Myocyte (in vitro differentiated cells): ENCODE measurements at places on chromosomes 6 and 20. TPM values are rescaled to one million over a fixed set of nuclear protein-coding genes. Genes with fewer than 3 reads are reported as not detected.

GRCh38 chr6:128097009-128097408, 196.2 kb upstream of the THEMIS start:
- peak; percentile 22 for DNase-seq

GRCh38 chr6:150685860-150686259, 86.2 kb downstream of the PLEKHG1 start:
- DNase-seq: peak; percentile 4

DNA sequence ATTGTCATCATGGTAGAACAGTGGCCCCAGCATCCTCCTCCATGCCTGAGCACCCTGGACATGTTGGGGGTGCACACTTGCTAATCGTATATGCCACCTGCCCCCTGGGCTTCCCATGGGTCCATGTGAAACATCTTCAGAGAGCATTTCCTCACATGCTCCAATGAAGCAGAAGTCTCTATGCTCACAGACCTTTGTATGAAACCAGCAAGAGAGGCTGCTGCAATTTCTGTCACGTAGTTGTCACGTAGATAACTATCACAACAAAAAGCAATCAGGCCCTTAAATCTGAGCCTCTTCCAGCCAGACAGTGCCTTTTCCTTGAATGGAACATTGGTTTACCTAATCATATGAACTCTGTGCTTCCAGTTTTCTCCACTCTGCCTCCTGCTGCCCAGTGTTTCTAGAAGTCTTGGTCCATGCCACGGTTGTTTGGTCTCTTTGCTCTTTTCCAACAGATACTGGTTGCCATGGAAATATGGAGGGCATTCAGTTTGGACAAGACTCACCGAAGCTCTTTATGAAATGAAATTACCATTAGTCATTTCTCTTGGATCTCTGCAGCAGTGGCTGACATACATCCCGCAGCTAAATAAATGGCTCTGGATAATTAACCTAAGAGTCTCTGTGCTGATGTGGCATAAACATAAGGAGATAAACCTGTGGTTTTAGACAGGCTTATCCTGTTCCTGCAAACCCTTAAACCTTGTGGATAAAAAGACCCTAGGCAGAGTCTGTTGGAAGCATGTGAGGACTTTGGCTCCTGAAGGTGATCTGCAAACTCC, 172.8 kb upstream of the SYNDIG1 start:
- no peak for DNase-seq

DNA sequence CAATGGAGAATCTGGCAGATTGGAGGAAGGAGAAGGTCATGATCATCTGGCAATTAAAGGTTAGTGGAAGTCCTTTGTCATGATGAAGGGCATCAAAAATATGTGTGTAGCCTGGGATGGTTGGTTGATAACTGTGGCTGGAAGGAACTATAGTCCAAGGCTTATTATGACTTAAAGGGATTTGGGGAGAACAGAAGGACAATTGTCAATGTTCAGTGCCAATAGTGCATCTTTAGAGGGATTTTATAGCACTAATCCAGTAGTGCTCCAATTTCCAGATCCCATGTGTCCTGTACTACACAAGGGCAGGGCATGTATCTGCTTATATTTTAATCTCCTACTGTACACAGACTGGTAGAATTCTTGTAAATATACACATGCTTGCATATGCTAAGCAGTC, 5.0 kb upstream of the ZBTB24 start:
- no peak for DNase-seq

DNA sequence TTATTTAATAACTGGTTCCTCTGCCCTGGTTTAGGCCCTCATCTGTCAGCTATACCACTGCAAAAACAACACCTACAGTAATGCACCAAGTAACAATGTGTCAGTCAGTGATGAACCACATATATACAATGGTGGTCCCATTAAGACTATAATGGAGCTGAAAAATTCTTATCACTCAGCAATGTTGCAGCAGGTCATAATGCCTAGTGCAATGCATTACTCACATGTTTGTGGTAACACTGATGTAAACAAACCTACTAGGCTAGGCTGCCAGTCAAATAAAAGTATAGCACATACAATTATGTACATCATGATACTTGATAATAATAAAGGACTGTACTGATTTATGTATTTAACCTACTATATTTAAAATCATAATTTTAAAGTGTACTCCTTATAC, 31.3 kb downstream of the RARS2 start:
- DNase-seq: no peak

GRCh38 chr6:106448000-106448426, 87.5 kb downstream of the CRYBG1 start:
- DNase-seq: no peak

DNA sequence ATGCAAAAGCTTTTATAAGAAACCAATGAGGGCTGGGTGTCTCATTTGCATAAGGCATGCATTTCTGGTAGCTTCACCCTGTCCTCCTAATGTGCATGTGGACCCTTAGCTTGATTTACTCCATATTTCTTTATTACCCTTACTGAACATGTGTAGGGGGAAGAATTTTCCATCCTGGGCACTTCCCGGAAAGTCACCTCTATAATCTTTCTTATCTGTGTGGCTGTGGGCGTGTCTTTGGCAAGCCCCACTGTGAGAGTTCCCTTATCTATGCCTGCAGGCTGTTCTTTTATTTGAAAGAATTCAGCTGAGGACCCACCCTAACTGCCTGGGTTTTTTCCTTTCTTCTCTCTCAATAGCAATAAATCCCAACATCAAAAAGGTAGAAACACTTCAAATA, 627.8 kb downstream of the DOK5 start:
- DNase-seq: no peak

The RNGTT gene
- total RNA-seq: 16.6 and 17.4 TPM in 2 replicates

The TAGAP gene
- total RNA-seq: 0.05 and 0.10 TPM in 2 replicates

DNA sequence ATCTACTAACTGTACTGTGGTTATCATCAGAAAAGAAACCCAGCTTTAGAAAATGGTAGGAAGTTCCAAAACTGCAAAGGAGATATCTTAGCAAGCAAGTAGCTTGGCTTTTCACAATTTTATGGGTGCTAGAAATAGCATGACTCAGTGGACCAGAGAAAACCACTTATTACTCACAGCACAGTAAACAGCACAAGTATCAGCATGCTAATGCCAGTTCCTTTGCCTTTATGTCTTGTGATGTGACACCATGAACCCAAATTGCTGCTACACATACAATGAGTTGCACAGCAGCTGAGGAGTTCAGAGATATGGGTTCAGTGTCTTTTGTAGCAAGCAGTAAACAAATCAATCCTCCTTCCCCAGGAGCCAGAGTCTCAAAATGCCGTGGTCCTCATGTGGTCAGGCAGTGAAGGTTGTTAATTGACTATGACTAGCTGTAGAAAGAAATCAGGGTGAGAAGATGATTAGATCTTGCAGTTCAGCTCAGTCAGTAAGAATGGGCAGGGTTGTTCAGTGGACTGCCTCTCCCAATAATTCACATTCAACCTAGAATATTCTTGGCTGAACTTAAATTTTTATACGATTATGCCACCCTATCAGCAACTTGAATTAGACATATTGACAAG, 73.3 kb downstream of the OPRM1 start:
- no peak for DNase-seq

DNA sequence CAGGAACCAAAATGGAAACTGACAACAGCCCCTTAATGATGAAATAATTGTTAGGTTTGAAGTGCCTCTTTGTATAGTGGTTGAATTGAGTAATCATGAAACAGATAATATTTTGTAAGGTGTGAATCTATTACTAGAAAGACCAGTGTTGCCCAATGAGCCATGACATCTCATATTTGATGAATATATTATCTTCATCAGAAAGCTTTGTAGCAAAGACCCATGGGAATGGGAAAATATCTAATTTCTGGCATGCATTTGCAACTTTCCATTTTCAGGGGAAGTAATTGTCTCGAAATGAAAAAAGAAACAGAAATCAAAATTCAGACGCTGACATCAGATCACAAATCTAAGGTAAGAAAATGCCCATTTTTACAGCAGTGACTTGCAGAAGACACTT, 57.3 kb upstream of the LAMP5 start:
- DNase-seq: no peak

DNA sequence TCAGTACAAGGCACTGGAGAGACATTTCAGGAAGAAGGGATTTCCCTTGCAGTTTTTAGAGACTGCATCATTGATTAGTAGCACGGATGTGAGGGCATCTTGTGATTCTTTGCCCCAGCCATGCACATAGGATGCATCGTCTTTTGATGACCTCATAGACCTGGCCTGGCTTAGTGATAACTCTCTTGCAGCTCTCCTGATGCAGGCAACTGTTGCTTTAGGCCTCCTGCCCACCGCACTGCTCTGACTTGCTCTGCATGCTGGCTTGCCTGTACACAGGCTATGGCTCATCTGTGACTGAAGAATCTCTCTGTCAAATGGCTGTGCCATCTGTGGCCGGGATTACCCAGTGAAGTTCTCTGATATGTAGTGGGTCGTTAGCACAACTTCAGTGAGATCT, 207.7 kb upstream of the PTCHD4 start:
- no peak for DNase-seq

DNA sequence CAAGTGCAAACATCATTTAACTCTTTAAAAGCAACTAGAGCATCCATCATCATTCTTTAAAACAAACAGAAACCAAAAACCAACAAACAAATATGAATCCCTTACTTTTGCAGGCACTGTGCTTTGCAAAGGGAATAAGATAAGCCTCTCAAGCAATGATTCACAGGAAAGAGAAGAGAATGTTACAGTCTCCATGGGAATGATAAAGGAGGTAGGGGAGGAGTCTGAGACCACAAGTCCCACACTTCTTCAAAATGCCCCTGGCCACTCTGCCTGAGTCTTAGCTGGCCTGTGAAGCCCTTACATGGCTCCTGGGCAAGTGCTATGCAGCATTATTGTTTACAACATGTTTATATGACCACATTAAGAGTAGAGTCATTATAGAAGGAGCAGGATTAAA, 257.7 kb upstream of the MARCKS start:
- no peak for DNase-seq

DNA sequence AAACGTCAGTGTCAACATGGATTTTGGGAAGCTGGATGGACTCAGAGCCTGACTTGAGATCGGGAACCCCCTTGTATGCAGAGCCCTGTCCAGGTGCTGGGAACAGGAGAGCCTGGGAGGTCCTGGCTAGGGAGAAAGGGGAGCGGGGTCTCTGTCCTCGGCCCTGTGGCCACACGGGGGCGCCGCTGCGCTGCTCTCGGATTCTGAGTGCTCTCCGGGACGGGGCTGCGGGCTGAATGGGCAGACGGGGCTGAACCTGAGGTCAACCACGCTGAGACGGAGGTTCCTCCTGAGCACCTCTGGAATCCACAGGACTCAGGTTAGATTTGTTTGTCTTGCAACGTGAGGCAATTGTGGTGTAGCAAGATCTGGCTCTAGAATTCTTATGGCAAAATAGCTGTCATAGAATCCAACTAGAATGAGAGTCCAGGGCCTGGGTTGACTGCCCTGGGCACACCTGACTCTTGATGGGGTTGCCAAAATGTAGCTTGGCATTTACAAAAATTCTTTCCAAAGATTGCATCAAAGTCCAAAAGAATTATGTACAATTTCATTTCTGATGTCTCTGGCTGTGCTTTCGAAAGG, 20.6 kb upstream of the HLA-F start:
- peak; percentile 17 for DNase-seq

- DNase-seq: peak; percentile 27
Observed at GRCh38 chr6:36683145-36683655, 4.7 kb downstream of the CDKN1A start.

DNA sequence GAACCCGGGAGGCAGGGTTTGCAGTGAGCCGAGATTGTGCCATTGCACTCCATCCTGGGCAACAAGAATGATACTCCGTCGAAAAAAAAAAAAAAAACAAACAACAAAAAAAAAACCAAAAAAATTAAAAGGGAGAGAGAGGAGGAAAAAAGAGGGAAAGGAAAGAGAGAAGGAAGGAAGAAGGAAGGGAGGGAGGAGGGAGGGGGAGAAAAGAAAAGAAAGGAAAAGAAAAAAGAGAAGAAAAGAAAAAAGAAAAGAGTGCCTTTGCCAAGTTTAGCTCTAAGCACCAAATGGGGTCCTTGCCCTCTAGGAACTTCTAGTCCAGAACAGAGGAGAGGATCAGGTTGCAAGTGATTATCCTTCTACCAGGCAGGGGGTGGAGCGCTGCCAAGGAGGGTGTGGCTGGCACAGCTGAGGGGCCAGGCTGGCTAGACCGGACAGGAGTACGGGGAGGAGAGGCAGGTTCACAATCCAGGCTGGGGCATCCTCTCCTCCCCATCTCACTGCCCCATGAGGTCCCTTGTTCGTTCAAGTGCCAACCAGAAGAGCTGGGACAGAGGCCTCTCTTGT, 19.1 kb downstream of the GNAS start:
- DNase-seq: no peak

The SLC17A3 gene
- total RNA-seq: not detected in 2 replicates

DNA sequence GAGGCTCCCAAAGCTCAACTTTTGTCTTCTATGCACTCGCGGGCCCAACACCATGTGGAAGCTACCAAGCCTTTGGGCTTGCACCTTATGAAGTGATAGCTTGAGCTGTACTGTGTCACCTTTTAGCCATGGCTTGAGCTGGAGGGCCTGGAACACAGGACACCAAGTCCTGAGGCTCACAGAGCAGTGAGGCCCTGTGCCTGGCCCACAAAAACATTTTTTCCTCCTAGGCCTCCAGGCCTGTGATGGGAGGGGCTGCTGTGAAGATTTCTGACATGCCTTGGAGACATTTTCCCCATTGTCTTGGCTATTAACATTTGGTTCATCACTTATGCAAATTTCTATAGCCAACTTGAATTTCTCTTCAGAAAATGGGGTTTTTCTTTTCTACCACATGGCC, 96.5 kb downstream of the MMUT start:
- DNase-seq: no peak

The PCK1 gene
- not detected in 2 replicates for total RNA-seq

- peak; percentile 17 for DNase-seq
Observed at GRCh38 chr20:47090835-47091234, 196.2 kb downstream of the EYA2 start.

GRCh38 chr6:5766260-5766659, 240.5 kb downstream of the NRN1 start:
- DNase-seq: no peak

DNA sequence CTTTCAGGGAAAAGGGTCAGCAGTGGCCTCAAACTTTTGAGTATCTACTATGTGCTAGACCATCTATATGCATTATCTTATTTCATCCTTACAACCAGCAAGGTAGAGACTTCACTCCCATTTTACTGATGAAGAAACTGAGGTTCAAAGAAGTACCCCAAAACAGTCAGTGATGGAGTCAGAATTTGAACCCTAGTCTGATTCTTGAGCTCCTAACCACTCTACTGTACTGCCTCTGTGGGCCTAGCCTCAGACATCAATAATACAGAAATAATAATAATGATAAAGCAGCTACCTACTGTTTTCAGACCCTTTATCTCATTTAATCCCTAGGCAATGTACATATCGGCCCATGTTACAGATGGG, 8.4 kb downstream of the ADA start:
- DNase-seq: no peak

DNA sequence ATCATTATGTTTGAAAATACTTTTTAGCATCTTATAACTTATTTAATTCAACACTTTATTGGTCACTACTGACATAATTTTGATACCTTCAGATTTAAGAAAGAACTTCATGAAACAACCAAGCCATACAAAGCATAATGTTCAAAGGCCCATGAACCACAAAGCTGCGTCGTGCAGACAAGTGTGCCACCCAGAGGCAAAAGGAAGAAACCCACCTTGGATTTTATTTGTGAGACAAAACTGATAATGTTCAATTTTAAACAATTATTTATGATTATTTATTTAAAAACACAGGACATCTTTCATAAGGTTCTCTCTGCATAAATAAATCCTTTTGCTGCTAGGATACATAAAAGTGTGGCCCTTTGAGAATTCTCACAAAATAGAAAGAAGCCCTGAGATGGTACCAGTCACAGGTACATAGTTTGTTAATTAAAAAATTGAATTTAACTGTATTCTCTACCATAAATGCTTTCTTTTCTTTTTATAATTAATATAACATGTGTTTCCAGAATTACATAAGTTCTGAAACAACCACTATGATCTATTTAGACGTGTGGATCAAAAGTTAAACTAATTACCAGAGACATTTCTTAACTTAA, 143.7 kb downstream of the RALGAPA2 start:
- peak; percentile 60 for DNase-seq
